Esophagus muscularis mucosa (tissue), 4 donors: ENCODE measurements at places on chromosomes 5 and 9. TPM values are rescaled to one million over a fixed set of nuclear protein-coding genes. Genes with fewer than 3 reads are reported as not detected.
A peak's percentile ranks its signal among the peaks of the same experiment; 100 is the strongest.

The SNCAIP gene
- 3.0 TPM for total RNA-seq

The FCN2 gene
- total RNA-seq = not detected

The INSYN2B gene
- total RNA-seq = not detected

The NR2F1-AS1 gene
- total RNA-seq = 8.6 TPM

The BTNL3 gene
- total RNA-seq = not detected

The CNTNAP3 gene
- 57.0 TPM for total RNA-seq

The BRINP1 gene
- not detected for total RNA-seq

The DMRT3 gene
- not detected for total RNA-seq

The GPRIN1 gene
- 1.0 TPM for total RNA-seq

- H3K4me3 ChIP-seq = peak overlapping the region; percentile 85
- no peak for DNase-seq
- H3K4me1 ChIP-seq = peaks cover 21% of the 10 kb centered on the region
- no peaks in the 10 kb centered on the region for H3K27me3 ChIP-seq
- H3K36me3 ChIP-seq = peaks cover 61% of the 10 kb centered on the region
- H3K27ac ChIP-seq = peak overlapping the region; percentile 92
These were observed 470 bp downstream of the BAG1 start for GRCh38 chr9:33264003-33264472.

GRCh38 chr5:58921159-58921558, 338.3 kb downstream of the RAB3C start:
- no peak overlapping the region for H3K4me3 ChIP-seq
- H3K4me1 ChIP-seq = peaks cover 37% of the 10 kb centered on the region
- H3K27me3 ChIP-seq = no peaks in the 10 kb centered on the region
- peak overlapping the region; percentile 21 for H3K27ac ChIP-seq
- DNase-seq = no peak

- H3K36me3 ChIP-seq = no peaks in the 10 kb centered on the region
- H3K27me3 ChIP-seq = no peaks in the 10 kb centered on the region
- no peak for DNase-seq
- no peak overlapping the region for H3K4me3 ChIP-seq
- H3K27ac ChIP-seq = no peak overlapping the region
These were observed 19.7 kb downstream of the C7 start for GRCh38 chr5:40928886-40929448.

- no peak overlapping the region for H3K4me3 ChIP-seq
- DNase-seq = peak; percentile 75
- H3K36me3 ChIP-seq = no peaks in the 10 kb centered on the region
- H3K27ac ChIP-seq = no peak overlapping the region
These were observed 47.1 kb upstream of the SH3GL2 start for GRCh38 chr9:17531642-17532254.

- no peaks in the 10 kb centered on the region for H3K36me3 ChIP-seq
- no peak overlapping the region for H3K4me3 ChIP-seq
- no peak overlapping the region for H3K27ac ChIP-seq
- H3K27me3 ChIP-seq = no peaks in the 10 kb centered on the region
These were observed 82.3 kb downstream of the DAPK1 start for GRCh38 chr9:87579781-87580541.

DNA sequence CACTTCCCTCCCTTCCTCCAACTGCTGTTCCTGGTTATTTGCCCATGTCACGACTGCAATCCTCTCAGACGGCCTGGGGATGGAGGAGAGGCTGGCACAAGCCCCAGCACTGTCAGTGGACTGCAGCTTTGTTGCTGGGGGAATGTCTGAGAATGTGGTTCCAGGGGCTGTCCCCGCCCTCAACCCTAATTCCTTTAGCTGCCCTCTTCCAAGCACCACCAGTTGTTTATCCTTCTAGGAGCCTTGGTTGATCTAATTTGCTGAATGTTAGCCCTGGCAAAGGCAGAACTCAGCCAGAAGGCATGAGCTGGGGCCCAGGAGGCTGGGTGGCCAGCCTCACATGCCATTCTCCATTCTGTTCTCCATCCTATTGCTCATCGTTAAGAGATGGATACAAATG, 51.6 kb downstream of the ADAM19 start:
- H3K4me1 ChIP-seq = peaks cover 88% of the 10 kb centered on the region
- no peak overlapping the region for H3K4me3 ChIP-seq
- H3K36me3 ChIP-seq = peaks cover 7% of the 10 kb centered on the region

GRCh38 chr9:1604942-1605560, 410.1 kb upstream of the SMARCA2 start:
- H3K36me3 ChIP-seq = no peaks in the 10 kb centered on the region
- no peak for DNase-seq
- no peak overlapping the region for H3K4me3 ChIP-seq
- H3K27me3 ChIP-seq = no peaks in the 10 kb centered on the region
- no peak overlapping the region for H3K27ac ChIP-seq

- H3K27me3 ChIP-seq = no peaks in the 10 kb centered on the region
- peaks cover 54% of the 10 kb centered on the region for H3K36me3 ChIP-seq
- H3K4me3 ChIP-seq = no peak overlapping the region
These were observed 4.0 kb upstream of the NUP214 start for GRCh38 chr9:131121346-131121745.

- H3K4me1 ChIP-seq = no peaks in the 10 kb centered on the region
- no peak for DNase-seq
- no peaks in the 10 kb centered on the region for H3K27me3 ChIP-seq
These were observed 43.2 kb upstream of the ANKRD33B start for GRCh38 chr5:10520706-10521105.

- no peaks in the 10 kb centered on the region for H3K36me3 ChIP-seq
- peaks cover 35% of the 10 kb centered on the region for H3K4me1 ChIP-seq
- peak overlapping the region; percentile 53 for H3K4me3 ChIP-seq
- no peak for DNase-seq
These were observed 5.6 kb upstream of the URM1 start for GRCh38 chr9:128365525-128365924.

- no peak for DNase-seq
- H3K4me1 ChIP-seq = peaks cover 7% of the 10 kb centered on the region
- peaks cover 41% of the 10 kb centered on the region for H3K36me3 ChIP-seq
These were observed 47.0 kb downstream of the TJP2 start for GRCh38 chr9:69221036-69221435.

- H3K36me3 ChIP-seq = no peaks in the 10 kb centered on the region
- H3K27me3 ChIP-seq = no peaks in the 10 kb centered on the region
- peaks cover 9% of the 10 kb centered on the region for H3K4me1 ChIP-seq
- no peak overlapping the region for H3K27ac ChIP-seq
These were observed 213.5 kb downstream of the SMARCA2 start for GRCh38 chr9:2228641-2229040.

- H3K4me1 ChIP-seq = no peaks in the 10 kb centered on the region
- H3K27me3 ChIP-seq = no peaks in the 10 kb centered on the region
- no peaks in the 10 kb centered on the region for H3K36me3 ChIP-seq
- no peak overlapping the region for H3K4me3 ChIP-seq
These were observed 25.4 kb upstream of the TOMM5 start for GRCh38 chr9:37617832-37618231.

- no peak for DNase-seq
- H3K36me3 ChIP-seq = no peaks in the 10 kb centered on the region
- no peak overlapping the region for H3K4me3 ChIP-seq
- no peaks in the 10 kb centered on the region for H3K27me3 ChIP-seq
- H3K4me1 ChIP-seq = no peaks in the 10 kb centered on the region
- no peak overlapping the region for H3K27ac ChIP-seq
These were observed 168.9 kb downstream of the MUSK start for GRCh38 chr9:110837401-110838005.

GRCh38 chr5:67536866-67537265, 340.3 kb upstream of the CD180 start:
- no peaks in the 10 kb centered on the region for H3K36me3 ChIP-seq
- peaks cover 29% of the 10 kb centered on the region for H3K4me1 ChIP-seq
- no peaks in the 10 kb centered on the region for H3K27me3 ChIP-seq
- DNase-seq = no peak
- H3K27ac ChIP-seq = peak overlapping the region; percentile 77

GRCh38 chr5:132225165-132226032, 2.3 kb downstream of the P4HA2 start:
- no peaks in the 10 kb centered on the region for H3K27me3 ChIP-seq
- H3K4me3 ChIP-seq = peak overlapping the region; percentile 16
- no peaks in the 10 kb centered on the region for H3K36me3 ChIP-seq
- DNase-seq = no peak
- peaks cover 68% of the 10 kb centered on the region for H3K4me1 ChIP-seq
- peak overlapping the region; percentile 96 for H3K27ac ChIP-seq

GRCh38 chr9:36991516-36992134, 42.4 kb downstream of the PAX5 start:
- H3K27ac ChIP-seq = no peak overlapping the region
- H3K36me3 ChIP-seq = no peaks in the 10 kb centered on the region
- no peak overlapping the region for H3K4me3 ChIP-seq
- peaks cover 19% of the 10 kb centered on the region for H3K4me1 ChIP-seq
- DNase-seq = no peak

- DNase-seq = no peak
- peaks cover 17% of the 10 kb centered on the region for H3K4me1 ChIP-seq
- H3K36me3 ChIP-seq = no peaks in the 10 kb centered on the region
- H3K4me3 ChIP-seq = no peak overlapping the region
These were observed 243.6 kb downstream of the DENND1A start for GRCh38 chr9:123686131-123686828.

DNA sequence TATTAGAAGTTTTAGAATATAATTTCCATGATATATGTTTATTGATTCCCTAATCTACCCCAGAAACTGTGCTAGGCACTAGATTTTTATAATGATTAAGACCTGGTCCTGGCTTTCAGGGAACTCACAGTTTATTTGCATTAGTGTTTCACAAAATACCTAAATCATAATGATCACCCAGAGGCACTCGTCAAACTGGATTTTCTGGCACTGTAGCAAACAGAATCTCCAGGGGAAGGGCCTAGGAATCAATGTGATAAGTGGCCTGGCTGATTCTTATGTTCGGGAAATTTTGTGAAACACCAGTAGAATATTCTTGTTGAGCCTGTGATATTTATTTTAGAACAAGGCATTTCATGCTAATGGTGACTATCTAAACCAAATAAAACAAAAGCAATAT, 37.4 kb upstream of the SRP19 start:
- no peak overlapping the region for H3K4me3 ChIP-seq
- H3K4me1 ChIP-seq = no peaks in the 10 kb centered on the region
- peaks cover 25% of the 10 kb centered on the region for H3K36me3 ChIP-seq
- DNase-seq = no peak

- no peaks in the 10 kb centered on the region for H3K36me3 ChIP-seq
- DNase-seq = no peak
- H3K27ac ChIP-seq = no peak overlapping the region
- H3K4me3 ChIP-seq = no peak overlapping the region
These were observed 166.8 kb downstream of the SPOCK1 start for GRCh38 chr5:137332296-137332695.

- no peak overlapping the region for H3K4me3 ChIP-seq
- DNase-seq = no peak
- H3K27me3 ChIP-seq = no peaks in the 10 kb centered on the region
- no peak overlapping the region for H3K27ac ChIP-seq
These were observed 384.0 kb downstream of the PLK2 start for GRCh38 chr5:58075907-58076306.

GRCh38 chr9:86352440-86353077, 1.7 kb downstream of the TUT7 start:
- H3K4me3 ChIP-seq = peak overlapping the region; percentile 98
- H3K27me3 ChIP-seq = no peaks in the 10 kb centered on the region
- DNase-seq = no peak
- peaks cover 7% of the 10 kb centered on the region for H3K36me3 ChIP-seq

- H3K27ac ChIP-seq = no peak overlapping the region
- DNase-seq = no peak
- no peak overlapping the region for H3K4me3 ChIP-seq
- no peaks in the 10 kb centered on the region for H3K36me3 ChIP-seq
- H3K27me3 ChIP-seq = no peaks in the 10 kb centered on the region
These were observed 10.0 kb upstream of the MARCHF6 start for GRCh38 chr5:10343486-10343885.

GRCh38 chr9:91428927-91429351, 5.3 kb upstream of the NFIL3 start:
- peaks cover 26% of the 10 kb centered on the region for H3K4me1 ChIP-seq
- no peak overlapping the region for H3K27ac ChIP-seq
- DNase-seq = no peak
- H3K27me3 ChIP-seq = no peaks in the 10 kb centered on the region
- H3K36me3 ChIP-seq = no peaks in the 10 kb centered on the region

GRCh38 chr5:133680830-133681565, 68.7 kb upstream of the FSTL4 start:
- H3K27ac ChIP-seq = no peak overlapping the region
- H3K36me3 ChIP-seq = no peaks in the 10 kb centered on the region
- DNase-seq = no peak
- H3K4me3 ChIP-seq = no peak overlapping the region
- H3K27me3 ChIP-seq = no peaks in the 10 kb centered on the region
- no peaks in the 10 kb centered on the region for H3K4me1 ChIP-seq

DNA sequence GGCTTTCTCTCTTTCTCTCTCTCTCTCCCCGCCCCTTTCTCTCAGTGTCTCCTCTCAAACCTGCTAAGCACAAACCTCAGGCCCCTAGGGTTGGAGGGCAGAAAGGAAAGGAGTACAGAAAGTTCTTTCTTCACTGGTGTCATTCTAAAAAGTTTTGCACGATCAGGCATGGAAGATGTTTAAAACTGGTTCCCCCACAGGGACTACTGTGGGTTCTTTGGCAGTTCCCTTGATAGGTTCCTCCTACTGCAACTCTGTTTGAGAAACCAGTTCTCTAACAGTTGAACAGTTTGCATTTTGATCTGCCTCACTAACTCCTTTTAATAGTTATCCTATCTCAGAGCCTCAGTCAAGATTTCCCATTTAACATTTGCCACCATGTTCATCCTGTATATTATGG, 82.9 kb downstream of the CDO1 start:
- no peak for DNase-seq
- H3K27ac ChIP-seq = no peak overlapping the region
- H3K36me3 ChIP-seq = no peaks in the 10 kb centered on the region
- no peaks in the 10 kb centered on the region for H3K4me1 ChIP-seq
- H3K27me3 ChIP-seq = no peaks in the 10 kb centered on the region

DNA sequence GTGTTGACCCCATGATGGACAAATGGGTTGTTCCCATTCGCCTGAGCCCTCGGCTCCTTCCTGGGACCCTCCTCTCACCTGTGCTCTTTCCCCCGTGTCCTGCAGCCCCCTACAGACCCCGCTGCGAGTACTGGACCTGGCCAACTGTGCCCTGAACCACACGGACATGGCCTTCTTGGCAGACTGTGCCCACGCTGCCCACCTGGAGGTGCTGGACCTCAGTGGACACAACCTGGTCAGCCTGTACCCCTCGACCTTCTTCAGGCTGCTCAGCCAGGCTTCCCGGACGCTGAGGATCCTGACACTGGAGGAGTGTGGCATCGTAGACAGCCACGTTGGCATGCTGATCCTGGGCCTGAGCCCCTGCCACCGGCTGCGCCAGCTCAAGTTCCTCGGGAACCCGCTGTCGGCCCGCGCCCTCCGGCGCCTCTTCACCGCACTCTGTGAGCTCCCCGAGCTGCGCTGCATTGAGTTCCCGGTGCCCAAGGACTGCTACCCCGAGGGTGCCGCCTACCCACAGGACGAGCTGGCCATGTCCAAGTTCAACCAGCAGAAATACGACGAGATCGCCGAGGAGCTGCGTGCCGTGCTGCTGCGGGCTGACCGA, 3.4 kb downstream of the LRRC14B start:
- H3K4me1 ChIP-seq = peaks cover 16% of the 10 kb centered on the region
- DNase-seq = no peak
- H3K27ac ChIP-seq = no peak overlapping the region

- H3K4me3 ChIP-seq = no peak overlapping the region
- no peak overlapping the region for H3K27ac ChIP-seq
- peaks cover 3% of the 10 kb centered on the region for H3K4me1 ChIP-seq
- H3K27me3 ChIP-seq = peaks cover 34% of the 10 kb centered on the region
- no peaks in the 10 kb centered on the region for H3K36me3 ChIP-seq
These were observed 5.7 kb downstream of the SLC6A3 start for GRCh38 chr5:1439388-1440097.

- H3K4me1 ChIP-seq = peaks cover 63% of the 10 kb centered on the region
- no peaks in the 10 kb centered on the region for H3K36me3 ChIP-seq
These were observed 7.7 kb upstream of the NFIB start for GRCh38 chr9:14321517-14322130.

- H3K27ac ChIP-seq = peak overlapping the region; percentile 87
- peaks cover 51% of the 10 kb centered on the region for H3K4me1 ChIP-seq
- H3K36me3 ChIP-seq = peaks cover 10% of the 10 kb centered on the region
- H3K27me3 ChIP-seq = no peaks in the 10 kb centered on the region
These were observed 1.2 kb downstream of the GALT start for GRCh38 chr9:34647651-34648050.
